ENCODE measurements at places on chromosomes 5 and 9. TPM values are rescaled to one million over a fixed set of nuclear protein-coding genes. Genes with fewer than 3 reads are reported as not detected.

DNA sequence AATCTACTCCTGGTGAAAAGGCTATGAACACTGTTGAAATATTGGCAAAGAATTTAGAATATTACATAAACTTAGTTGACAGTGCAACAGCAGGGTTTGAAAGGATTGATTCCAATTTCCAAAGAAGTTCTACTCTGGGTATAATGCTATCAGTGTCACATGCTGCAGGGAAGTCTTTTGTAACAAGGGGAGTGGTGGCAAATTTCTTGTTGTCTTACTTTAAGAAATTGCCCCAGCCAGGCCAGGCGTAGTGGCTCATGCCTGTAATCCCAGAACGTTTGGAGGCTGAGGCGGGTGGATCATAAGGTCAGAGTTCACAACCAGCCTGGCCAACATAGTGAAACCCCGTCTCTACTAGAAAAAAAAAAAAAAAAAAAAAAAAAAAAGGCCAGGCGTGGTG lies 86.3 kb upstream of the OTULINL start:
- DNase-seq: no peak

- no peak for DNase-seq
These were observed 159.5 kb upstream of the CHD1 start for GRCh38 chr5:99088309-99088708.

GRCh38 chr5:111626473-111627148 lies 114.3 kb upstream of the STARD4 start:
- no peak for DNase-seq

DNA sequence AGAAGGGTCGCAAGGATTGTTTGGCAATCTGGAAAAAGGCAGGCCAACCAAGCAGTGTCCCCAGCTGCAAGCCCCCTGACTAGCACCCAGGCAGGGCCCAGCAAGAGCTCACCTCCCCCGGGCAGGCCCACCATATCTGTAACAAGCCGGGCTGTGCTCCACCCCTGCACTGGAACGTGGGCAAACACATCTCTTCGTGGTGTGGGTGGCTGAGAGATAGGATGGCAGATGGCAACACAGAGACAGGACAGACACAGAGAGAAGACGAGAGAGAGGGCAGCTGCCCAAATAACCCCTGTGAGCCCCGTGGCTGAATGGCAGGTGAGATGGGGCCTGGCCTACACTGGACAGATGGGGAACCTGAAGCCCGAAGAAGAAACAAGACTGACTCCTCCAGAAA lies 9.4 kb downstream of the BBLN start:
- no peak for DNase-seq

DNA sequence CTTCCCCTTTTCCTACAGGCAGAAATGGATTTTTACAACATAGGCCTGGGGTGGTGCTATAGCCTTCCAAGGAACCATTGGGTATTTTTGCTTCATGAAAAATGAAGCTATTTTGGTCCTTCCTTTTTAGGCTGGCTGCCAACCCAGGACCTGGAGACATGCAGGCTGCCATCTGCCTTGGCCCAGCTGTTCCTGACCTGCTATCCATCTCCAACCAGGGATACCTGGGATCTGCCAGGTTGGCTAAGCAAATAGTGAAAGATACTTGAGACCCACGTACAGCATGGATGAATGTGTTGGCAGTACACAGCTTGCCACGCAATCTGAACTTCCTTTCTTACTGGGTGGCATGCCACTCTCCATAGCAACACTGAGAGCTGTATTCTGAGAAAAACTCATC lies 31.1 kb downstream of the MRPS27 start:
- DNase-seq: no peak

GRCh38 chr5:143462431-143462830 lies 58.9 kb upstream of the NR3C1 start:
- no peak for DNase-seq

DNA sequence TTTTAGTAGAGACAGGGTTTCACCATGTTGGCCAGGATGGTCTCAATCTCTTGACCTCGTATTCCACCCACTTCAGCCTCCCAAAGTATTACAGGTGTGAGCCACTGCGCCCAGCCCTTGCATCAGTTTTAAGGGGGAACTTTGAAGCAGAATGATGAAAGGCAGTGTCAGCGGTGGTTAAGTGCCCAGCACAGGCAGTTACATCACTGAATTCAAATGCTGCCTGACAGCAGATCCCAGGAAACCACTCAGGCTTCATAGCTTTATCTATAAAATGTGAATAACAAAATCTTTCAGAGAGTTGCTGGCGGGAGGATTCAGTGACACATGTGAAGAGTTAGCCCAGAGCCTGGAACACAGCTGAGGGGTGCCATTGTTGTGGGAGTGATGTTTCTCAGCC lies 26.5 kb downstream of the FGF1 start:
- no peak for DNase-seq

DNA sequence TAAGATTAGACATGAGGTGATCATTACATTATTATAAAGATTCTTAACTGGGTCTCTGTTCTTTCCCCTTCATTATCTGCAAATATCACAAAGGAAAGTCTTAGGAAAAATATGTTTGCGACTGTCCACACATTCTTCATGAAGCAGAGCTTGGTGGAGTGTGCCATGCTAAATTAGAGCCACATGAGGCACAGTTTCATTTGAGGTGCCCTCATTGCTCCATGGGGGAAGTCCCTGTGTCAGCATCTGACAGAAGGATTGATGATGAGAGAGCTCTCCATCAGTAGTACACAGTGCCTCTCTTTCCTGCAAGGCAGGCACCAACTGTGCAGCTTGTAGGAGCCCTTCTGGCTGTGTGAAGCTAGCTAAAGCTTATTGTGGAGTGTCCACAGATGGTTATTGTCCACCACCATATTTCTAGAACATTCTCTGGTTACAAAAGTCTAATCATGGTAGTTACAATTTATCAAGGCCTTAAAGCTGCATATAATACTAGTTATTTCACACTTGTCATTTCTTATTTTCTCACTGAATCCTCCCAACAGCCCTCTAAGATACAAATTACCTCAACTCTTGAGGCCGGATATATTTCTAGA lies 63.9 kb downstream of the C9orf152 start:
- DNase-seq: no peak

DNA sequence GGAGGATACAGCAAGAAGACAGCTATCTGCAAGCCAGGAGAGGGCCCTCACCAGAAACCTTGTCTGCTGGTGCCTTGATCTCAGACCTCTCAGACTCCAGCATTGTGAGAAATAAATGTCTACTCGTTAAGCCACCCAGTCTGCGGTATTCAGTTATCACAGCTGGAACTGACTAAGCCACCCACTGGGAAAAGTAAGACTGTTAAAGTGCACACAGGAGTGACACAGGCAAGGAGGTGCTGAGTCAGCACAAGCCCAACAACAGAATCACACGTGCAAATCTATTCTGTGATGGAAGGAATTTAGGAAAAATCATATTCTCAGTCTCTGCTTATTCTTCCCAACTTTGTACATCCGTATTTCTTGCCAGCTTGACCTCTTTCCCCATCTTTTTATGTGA lies 200.0 kb downstream of the NR2F1-AS1 start:
- no peak for DNase-seq

DNA sequence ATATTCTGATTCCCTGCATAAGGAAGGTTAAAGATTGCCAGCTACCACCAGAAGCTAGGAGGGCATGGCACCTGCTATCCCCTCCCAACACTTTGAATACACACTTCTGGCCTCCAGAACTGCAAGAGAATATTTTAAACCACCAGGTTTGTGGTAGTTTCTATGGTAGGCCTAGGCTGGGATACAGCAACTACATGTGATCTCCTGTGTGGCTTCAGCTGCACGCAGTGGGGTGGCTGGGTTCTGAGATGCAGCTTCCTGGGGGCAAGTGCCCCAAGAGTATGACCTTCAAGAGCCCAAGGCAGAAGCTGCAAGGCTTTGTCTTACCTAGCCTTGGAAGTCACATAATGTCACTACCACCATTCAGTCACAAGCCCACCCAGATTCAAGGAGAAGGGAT lies 39.6 kb downstream of the GCNT4 start:
- no peak for DNase-seq

DNA sequence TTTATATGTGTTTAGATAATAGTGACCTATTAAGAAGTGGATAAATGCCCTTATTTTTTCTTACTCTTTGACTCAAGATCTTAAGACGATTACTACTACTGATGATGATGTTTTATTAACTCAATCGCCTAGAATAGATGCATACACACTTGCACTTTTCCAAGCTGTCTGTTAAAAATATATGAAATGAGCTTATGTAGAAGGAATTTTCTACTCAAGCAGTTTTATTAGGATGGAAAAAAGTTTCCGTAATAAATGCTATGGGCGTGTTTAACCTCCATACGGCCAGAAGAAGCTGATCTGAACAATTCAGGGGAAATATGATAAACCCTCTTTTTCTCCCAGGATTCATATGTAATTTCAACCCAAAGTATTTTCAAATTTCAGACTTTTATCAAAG lies 455.7 kb upstream of the MPDZ start:
- no peak for DNase-seq

- no peak for DNase-seq
These were observed 66.4 kb upstream of the TMC1 start for GRCh38 chr9:72454871-72455491.

DNA sequence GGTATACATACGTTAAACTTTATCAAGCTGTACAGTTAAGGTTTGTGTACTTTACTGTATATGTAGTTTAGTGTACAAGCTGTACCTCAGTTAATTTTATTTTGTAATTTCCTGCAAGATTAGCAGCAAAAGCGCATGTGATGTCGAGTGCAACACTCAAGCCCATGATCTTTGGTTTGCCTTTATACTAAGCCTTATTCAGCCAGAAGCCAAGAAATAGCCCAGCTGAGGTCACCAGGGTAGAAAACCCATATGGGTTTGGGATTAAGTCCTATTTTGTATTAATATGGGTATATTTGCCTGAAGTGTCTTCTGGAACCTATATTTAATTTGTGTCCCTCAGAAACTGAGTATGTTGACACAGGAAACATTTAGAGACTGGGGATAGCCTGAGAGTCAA lies 59.3 kb downstream of the ZFAND5 start:
- no peak for DNase-seq

DNA sequence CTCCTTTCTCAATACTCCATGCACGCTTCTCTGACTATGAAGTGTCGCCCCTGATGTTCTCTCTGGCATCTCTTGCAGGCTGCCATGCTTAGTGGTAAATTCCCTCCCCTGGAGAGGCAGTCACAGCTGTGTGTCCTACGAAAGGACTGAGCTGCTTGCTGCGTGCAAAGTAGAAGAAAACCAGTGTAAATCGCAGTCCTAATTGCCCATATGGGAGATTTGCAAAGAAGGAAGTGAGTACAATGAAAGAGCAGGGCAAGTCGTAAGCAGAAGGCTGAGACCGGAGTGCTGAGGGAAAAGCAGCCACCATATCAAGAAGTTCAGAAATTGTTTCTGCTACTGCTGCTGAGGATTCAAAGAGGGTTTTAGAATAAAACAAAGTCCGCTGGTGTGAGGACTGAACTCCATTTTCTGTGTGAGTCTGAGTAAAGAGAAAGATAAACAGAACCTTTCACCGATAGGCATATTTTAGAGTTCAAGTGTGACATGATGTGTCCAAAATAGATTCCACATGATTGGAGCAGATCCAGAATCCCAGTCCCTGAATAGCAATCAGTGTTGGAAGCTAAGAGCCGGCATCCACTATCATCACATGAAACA lies 507.8 kb upstream of the MPDZ start:
- DNase-seq: no peak

- no peak for DNase-seq
These were observed 5.2 kb downstream of the DENND1A start for GRCh38 chr9:123924727-123925126.

DNA sequence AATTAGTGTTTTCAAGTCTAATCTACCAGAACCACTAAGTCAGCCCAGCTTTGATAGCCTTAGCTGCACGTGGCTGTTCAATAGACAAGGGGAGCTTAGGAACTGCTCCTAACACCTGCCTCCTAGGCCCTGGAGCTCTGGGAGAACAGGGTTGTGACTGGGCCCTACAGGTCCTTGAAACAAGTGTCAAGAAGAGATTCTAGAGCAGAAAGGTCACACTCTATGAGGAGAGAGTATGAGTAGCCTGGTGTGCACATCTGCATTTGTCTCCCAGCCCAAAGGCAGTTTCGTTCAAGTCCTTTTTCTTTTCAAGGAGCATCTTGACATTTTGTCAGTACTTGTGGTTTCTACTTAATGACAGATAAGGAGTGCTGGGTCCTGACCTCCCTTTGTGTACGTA lies 206.1 kb downstream of the PRELID2 start:
- no peak for DNase-seq

DNA sequence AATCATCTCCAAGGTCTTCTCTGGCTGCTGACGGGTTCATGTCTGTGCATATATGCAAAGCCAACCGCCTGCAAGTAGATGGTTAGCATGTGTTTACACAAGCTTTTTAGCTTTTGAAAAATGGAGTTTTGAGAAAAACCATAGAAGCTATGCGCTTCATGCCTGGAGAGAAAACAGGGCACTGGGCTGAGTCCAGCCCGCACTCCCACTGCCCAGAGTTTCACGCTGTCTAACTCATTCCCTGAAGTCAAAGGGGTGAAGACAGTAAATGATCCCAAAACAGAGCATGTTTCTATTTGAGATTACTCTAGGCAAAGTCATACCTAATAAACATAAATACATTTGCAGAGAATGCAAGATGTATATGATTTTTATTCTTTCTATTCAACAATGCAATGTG lies 278.8 kb downstream of the IRX2 start:
- DNase-seq: no peak

- no peak for DNase-seq
These were observed 150.5 kb downstream of the TLE1 start for GRCh38 chr9:81538890-81539289.

- no peak for DNase-seq
These were observed 9.1 kb downstream of the ENHO start for GRCh38 chr9:34513567-34514214.

- no peak for DNase-seq
These were observed 220.3 kb downstream of the SPATA31D1 start for GRCh38 chr9:82208741-82209450.

DNA sequence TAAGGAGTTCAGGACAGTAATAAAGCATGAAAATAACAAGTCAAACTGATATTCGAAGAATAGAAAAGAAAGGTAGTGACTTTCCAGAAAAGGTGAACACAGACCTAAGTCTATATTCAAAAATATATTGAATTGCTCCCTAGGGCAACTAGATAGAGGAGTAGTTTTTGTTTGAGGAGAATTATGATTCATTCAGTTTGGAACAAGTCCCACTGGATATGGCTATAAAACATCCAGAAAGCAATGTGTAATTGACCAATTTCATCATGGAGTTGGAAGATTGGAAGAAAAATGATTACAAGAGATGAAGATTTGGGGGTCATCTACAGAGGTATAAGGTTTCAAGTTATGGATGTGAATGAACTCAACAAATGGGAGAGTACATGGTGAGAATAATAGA lies 117.5 kb upstream of the ZNF462 start:
- DNase-seq: no peak

Gene BAAT
- total RNA-seq: 0.53 TPM

Gene FST
- total RNA-seq: 7.6 TPM

Gene SLC6A7
- 0.38 TPM for total RNA-seq

Gene IL5
- total RNA-seq: not detected

Gene PCDHB9
- total RNA-seq: 2.2 TPM

Gene MEIKIN
- not detected for total RNA-seq

Gene LTC4S
- 4.0 TPM for total RNA-seq

Gene CREB3
- total RNA-seq: 36.4 TPM

Gene EPB41L4B
- total RNA-seq: 29.1 TPM

Gene MARCOL
- not detected for total RNA-seq

Gene TXNDC8
- not detected for total RNA-seq

Data from type B pancreatic cell (in vitro differentiated cells).